ENCODE measurements at places on chromosomes 4 and X.

- ATAC-seq, result no peak
These were observed 43.3 kb upstream of the PRDM8 start for GRCh38 chr4:80153874-80154544.

GRCh38 chr4:58286335-58286734 is 1176.2 kb upstream of the IGFBP7 start:
- ATAC-seq, result no peak

GRCh38 chrX:121260596-121261240 is 213.3 kb downstream of the GLUD2 start:
- peak; percentile 91 for ATAC-seq

DNA sequence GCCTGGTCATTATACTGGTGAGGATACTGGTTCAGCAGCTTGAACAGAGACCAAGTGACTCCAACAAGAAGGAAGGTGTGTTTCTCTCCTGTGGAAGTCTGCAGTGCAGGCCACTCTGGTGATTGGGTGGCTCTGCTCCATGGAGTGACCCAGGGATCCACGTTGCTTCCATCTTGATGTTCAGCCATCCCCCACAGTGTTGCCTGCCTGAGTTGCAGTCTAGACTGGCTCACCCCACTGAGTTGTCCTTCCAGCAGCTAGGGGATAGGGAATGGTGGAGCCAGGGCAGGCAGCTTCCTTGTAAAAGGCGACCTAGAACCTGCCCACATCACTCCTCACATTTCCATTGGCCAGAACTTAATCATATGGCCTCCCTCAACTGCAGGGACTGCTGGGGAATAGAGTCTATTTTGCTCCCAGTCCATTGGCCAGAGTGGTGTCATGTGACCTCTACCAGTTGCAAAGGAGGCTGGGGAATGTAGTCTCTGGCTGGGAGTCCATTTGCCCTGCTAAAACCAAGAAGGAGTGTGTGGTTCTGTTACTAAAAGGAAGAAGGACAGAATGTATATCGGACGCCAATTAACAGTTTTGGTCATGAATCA is 8.0 kb downstream of the MAN2B2 start:
- peak; percentile 70 for ATAC-seq

DNA sequence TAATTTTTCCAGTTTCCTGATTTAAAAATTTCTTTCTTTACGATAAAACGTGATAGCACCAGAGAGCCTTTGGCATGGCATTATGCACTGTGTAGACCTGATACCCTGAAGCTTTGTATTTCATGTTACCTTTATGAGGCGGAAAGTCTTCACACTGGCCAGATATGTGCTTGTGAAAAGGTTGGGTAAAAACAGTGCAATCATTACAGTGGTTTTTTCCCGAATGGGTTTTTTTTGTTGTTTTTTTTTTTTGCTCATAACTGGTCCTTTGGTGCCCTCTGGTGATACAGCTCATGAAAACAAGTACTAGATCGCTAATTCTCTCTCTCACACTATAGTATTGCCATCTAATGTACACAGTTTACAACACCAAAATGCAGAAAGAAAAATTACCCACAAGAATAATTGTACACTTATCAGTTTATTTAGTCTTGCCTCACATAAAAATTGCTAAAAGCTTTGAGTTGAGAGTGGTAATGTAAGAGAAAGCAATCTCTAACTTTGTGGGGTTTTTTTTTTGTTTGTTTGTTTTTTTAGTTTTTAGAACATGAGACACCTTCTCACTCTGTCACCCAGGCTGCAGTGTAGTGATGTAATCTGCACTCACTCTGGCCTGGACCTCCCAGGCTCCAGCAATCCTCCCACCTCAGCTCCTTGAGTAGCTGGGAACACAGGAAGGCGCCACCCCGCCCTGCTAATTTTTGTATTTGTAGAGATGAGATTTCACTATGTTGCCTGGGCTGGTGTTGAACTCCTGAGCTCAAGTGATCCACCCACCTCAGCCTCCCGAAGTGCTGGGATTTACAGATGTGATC is 21.3 kb downstream of the SPCS3 start:
- ATAC-seq, result peak; percentile 59

GRCh38 chrX:107207943-107208342 is 1.5 kb downstream of the DNAAF6 start:
- ATAC-seq, result no peak

GRCh38 chr4:131584587-131584986 is 1564.5 kb upstream of the PCDH10 start:
- no peak for ATAC-seq

- ATAC-seq, result peak; percentile 84
These were observed at the start of gene CYP4V2 for GRCh38 chr4:186191200-186192065. Gene CYP4V2 (plus strand): TSS chr4:186191567. CDS start chr4:186191824, 257 bp downstream.

DNA sequence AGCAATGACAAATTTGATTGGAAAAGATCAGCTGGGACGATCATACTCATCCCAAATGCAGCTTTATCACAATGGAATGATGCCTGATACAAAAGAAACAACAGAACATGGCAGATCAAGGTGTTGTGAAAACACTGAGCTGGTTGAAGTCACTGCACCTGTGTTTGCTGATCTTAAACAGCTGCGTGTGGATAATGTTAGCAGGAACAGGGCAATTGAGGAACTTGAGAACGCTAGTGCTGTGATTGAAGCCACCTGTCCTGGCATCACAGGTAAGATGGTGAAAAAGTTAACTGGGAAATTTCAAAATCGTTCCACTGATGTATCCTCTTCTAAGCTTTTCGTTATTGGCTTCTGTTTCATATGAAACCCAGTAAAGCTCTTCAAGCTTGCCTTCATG is 27.4 kb upstream of the SOD3 start:
- ATAC-seq, result no peak

- ATAC-seq, result no peak
These were observed 264.9 kb upstream of the PRPS2 start for GRCh38 chrX:12526306-12526705.

- no peak for ATAC-seq
These were observed 1871.6 kb upstream of the AGA start for GRCh38 chr4:179313823-179314222.

- no peak for ATAC-seq
These were observed 126.7 kb upstream of the MBNL3 start for GRCh38 chrX:132615391-132616131.

GRCh38 chr4:84379917-84380641 is 119.0 kb downstream of the NKX6-1 start:
- ATAC-seq, result no peak

- no peak for ATAC-seq
These were observed 48.0 kb upstream of the TMEM154 start for GRCh38 chr4:152727784-152728183.

- ATAC-seq, result peak; percentile 73
These were observed 291 bp upstream of the NBDY start for GRCh38 chrX:56728752-56729151.

- no peak for ATAC-seq
These were observed 59.4 kb downstream of the REPS2 start for GRCh38 chrX:17005712-17006368.

GRCh38 chr4:140870427-140870826 is 114.2 kb upstream of the TBC1D9 start:
- ATAC-seq, result no peak

- no peak for ATAC-seq
These were observed 298.1 kb upstream of the TRAM1L1 start for GRCh38 chr4:117383468-117383867.

GRCh38 chrX:130166503-130166777 is 799 bp upstream of the AIFM1 start:
- no peak for ATAC-seq

- no peak for ATAC-seq
These were observed 65.7 kb upstream of the CAMK2D start for GRCh38 chr4:113827285-113827684.

DNA sequence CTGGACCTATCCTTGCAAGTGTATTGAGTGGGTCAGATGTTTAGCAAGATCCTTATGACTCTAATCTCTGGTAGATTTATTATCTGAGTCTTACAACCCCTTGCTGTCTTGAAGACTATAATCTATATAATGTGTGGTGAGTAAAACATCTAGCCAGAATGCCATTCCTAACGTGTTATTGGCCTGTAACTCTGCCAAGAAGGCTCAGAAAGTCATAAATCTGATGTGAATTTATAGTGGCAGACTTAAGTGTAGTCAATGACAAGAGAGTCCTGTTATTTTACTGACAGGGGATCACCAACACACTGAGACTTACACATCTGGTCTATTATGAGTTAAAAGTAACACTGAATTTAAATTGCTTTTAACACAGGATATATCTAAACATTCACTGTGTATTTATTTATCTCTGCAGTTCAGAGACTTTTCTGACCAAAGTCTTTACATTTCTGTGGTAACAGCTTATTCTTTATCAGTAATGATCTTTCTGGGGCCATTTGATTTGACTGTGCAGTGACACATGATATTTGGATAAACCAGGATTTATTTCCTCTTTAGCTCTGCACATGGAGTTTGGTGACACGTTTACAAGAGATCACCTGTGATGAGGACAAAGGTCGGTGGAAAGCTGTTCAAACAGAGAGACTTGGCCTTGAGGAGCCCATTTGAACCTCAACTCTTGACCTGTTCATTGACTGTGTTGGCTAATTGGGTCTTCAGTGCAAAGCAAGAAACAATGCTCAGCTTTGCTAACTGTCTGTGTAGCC is 415.8 kb downstream of the STIM2 start:
- peak; percentile 14 for ATAC-seq

DNA sequence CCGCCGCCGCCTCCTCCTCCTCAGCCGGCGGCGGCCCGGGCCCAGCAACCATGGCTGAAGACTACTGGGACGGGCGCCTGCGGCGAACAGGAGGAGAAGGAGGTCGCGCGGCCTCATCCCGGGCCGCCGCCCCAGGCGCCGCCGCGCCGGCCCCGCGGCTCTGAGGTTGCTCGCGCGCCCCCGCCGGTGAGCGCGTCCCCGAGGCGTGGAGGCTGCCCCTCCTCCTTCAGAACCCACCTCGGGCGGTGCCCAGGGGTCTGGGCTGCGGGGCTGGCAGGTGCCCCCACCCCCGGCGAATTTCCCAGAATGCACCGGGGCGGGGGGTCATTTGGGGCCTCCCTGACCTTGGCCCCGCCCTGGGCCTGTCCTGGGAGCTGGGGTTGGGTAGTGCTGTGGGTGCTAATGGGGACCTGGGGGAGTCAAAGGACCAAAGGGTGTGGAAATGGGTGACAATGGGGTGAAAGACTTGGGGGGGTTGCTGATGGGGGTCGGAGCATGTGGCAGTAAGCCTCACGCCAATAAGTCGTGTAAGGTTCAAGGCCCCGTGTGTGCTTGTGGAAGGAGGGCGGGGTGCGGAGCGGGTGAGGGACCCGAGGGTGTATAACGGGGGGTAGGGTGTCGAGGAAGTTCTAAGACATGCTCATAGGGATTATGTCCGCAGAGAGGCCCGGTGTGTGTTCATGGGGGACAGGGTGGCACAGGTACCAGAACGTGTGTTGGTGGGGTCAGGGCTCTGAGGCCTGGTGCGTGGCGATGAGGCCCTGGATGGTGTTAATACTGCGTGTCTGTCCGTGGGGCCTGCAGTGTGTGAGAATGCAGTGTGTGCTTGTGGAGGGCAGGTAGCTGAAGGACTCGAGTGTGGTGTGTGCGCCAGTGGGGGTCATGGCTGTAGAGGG is 687 bp downstream of the CDK16 start:
- ATAC-seq, result peak; percentile 2

GRCh38 chr4:7855731-7856130 is 83.9 kb downstream of the AFAP1 start:
- ATAC-seq, result no peak

DNA sequence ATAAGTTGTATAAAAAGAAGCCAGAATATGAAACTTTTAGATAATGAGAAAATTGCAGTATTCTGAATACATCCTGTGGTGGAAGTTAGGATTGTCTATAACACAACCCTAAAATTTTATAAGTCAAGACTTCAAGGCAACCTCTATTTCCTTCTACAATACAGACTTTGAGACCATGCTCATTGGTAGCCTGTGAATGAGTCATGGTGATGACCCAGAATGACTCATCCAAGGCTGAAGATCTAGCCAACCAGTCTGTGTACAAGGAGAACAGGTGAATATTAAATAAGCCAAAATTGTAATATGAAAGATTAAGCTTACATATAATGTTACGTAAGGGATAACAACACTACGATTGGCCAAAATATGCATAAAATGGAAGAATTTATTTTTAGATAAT is 475.9 kb upstream of the GALNT7 start:
- ATAC-seq, result no peak

- peak; percentile 63 for ATAC-seq
These were observed 195.9 kb upstream of the LDB2 start for GRCh38 chr4:17094159-17094875.

GRCh38 chr4:2059046-2059725 is at the start of gene NAT8L:
Gene NAT8L (plus strand): TSS chr4:2059327. CDS start chr4:2059512, 185 bp downstream.
- peak; percentile 64 for ATAC-seq

GRCh38 chrX:1170243-1170642 is 42.2 kb downstream of the CRLF2 start:
- no peak for ATAC-seq

DNA sequence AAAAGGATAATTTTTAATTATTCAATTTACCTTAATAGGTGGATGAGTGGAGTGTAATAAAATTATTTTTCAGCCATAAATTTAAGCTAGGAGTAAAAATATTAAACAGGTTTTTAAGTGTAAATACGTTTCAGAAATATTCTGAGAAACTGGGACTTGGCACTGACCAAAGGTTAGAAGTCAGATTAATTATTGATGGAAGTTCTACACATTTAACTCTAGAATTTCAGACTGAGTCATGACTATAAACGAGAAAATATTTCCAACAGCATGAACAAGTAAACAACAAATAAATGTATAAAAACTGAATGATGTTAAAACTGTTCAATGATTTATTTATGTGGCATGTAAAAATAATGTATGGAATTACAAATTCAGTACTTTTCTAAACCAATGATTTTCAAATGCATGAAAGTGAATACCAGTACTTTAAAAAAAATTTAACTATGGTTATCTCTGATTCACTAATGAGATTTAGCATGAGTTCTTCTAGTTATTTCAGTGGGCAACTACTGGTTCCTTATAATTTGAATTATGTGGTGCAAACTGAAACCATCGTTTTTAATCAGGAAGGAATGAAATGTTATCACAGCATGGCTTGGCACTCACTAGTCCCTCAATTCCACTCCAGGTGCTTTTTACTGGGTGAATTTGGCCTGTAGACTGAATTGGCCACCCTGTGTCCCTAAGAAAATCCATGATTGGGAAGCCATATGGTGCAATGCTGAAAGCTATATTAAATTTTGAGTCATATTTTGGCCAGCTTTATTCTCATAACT is 244.2 kb downstream of the FSTL5 start:
- no peak for ATAC-seq

GRCh38 chr4:145904413-145905177 is 34.0 kb downstream of the ZNF827 start:
- ATAC-seq, result no peak

- no peak for ATAC-seq
These were observed 16.4 kb downstream of the SPIN2B start for GRCh38 chrX:57104921-57105398.

- ATAC-seq, result no peak
These were observed 25.7 kb downstream of the MAPK10 start for GRCh38 chr4:86334020-86334750.

Data from motor neuron (in vitro differentiated cells).